ENCODE measurements at places on chromosomes 3 and 15. TPM values are rescaled to one million over a fixed set of nuclear protein-coding genes. Genes with fewer than 3 reads are reported as not detected.

TNFAIP8L3 gene
- total RNA-seq, result 27.2 TPM

ARIH2 gene
- 75.7 TPM for total RNA-seq

PPP1R14D gene
- total RNA-seq, result 4.8 TPM

TBC1D23 gene
- 37.7 TPM for total RNA-seq

TIPIN gene
- 6.4 TPM for total RNA-seq

CLDN18 gene
- not detected for total RNA-seq

ARPP21 gene
- not detected for total RNA-seq

PTX3 gene
- total RNA-seq, result 8.0 TPM

PP2D1 gene
- total RNA-seq, result not detected

AGBL1 gene
- total RNA-seq, result not detected

RARRES1 gene
- 5.9 TPM for total RNA-seq

DNA sequence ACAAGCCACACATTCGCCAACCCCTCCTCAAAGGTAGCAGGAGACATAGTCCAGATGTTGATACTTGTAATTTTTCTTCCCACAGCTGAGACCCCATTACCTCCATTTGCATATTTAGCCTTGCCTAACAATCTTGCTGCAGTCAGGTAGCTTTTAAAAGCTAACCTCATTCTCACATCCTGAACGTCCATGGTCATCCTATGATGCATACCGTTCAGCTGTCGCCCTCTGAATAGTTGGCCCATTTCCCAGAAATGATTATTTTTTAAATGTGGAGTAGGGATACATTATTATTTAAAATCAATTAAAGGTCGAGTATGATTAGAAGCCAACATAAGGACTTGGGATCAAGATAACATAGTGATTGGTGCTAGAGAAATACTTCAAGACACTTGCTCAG, 165.0 kb downstream of the MEX3B start:
- no peak for DNase-seq

GRCh38 chr3:31226346-31226745, 306.4 kb upstream of the STT3B start:
- DNase-seq, result no peak

DNA sequence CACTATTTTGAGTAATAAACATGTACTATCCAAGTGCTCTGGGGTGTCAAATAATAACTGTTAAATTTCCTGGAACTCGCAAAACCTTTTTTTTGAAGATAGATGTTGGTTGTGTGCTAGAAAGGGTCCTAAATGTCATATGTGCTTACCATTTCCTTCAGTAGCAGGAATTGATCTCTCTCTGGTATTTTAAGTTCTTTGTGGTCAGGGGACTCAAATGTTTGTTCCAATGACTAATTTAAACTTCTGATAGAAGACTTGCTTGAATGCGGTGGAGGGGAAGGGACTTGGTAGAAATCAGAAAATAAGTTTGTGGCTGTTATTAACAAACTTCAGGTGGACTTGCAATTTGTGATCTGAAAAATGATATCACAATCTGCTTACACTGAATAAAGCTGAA, 26.8 kb downstream of the ARIH2 start:
- no peak for DNase-seq

DNA sequence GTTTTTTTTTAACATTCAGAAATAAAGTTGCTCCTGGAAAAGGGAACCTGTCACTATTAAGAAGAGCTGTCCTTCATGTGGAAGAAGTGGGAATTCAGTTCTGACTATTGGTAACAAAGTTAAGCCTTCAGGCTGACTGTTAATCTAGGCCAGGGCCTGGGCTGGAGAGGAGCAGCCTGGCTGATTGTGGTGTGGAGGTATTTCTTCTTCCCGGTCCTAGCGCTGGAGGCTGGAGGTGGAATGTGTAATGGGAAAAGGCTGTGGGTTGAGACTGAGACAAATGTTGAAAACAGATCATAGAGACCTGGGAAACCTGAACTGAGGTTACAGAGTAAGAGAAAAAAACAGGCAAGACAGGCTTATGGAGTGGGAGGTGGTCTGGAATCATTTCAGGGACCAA, 23.8 kb upstream of the SH3BP5 start:
- no peak for DNase-seq

DNA sequence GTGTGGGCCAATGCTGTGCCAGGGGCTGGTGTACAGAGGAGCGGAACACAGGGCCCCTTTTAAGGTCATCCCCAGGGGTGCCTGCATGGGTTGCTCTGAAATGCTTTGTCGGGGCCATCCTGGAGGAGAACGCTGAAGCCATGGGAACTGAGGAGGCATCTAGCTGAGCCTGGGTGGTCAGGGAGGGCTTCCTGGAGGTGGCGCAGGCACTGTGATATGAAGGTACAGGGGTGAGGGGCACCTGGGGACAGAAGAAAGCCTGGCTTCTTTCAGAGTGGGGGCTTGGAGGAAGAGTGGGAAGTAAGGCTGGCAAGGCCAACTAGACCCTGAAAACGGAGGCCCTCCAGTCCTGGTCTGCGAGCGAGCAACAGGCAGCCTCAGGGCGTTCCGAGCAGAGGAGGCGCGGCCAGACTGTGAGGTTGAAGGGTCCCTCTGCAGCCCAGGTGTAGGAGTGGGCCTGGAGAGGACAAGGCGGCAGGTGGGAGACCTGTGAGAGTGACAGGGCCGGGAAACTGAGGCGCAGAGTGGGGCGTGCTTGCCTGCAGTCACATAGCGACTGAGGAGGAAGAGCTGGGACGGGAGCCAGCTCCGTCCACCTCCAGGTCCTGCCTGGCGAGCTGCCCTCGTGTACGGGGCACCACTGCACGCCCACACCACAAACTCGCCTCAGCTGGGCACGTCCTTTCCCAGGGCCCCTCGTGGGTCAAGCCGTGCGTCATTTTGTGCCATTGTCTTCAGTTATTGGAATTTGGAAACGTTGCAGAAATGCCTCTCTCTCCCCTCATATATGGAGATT, 4.1 kb downstream of the FBLN2 start:
- no peak for DNase-seq

DNA sequence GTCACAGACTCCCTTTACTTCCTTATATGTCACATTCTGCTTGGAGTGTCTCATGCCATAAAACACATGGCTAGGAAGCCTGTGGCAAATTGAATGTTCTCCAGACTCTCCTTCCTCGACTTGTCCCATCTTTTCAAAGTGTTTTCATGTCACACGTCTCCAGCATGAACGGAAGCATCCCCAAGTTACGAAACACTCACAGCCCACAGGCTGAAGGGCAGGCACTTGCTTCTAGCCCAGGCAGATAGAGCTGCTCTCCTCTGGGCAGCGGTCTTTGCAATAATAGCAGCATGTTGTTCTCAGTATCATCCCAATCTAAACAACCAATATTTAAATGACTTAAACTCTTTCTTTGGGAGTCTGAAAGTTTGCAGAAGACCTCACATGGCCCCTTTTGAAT, 85.3 kb upstream of the ADAMTS9 start:
- no peak for DNase-seq

DNA sequence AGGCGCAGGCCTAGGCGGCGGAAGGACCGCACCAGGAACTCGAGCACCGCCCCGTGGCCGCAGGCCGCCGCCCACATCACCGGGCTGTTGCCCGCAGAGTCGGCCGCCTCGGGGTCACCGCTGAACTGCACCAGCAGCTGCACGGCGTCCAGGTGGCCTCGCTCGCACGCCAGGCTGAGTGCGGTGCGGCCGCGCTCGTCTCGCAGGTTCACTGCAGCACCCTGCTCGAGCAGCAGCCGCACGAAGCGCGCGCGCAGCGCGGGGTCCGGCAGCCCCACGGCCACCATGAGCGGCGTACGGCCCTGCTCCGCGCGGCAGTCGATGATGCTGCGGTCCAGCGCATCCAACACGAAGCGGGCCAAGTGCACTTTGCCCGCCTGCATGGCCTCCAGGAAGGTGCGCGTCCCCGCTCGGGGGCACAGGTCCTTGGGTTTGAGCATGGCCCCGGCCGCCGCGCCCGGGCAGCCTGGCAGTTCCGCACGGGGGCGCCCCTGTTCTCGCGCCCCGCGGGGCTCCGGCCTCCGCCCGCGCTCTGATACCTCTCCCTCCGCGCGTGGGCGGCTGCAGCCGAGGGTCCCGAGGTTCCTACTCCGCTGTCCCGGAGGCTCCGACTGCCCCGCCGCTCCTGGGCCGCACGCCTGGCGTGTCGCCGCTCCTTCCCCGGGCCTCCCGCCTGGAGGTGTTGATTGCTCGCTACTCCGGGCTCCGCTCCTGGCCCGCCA, 556 bp downstream of the ANKRD63 start:
- no peak for DNase-seq

GRCh38 chr15:90839187-90840071, 29.0 kb upstream of the FURIN start:
- DNase-seq, result no peak

- no peak for DNase-seq
Measured at GRCh38 chr3:71724584-71725270, 475 bp downstream of the EIF4E3 start.

GRCh38 chr15:62821384-62822131, 221.0 kb upstream of the TPM1 start:
- no peak for DNase-seq

DNA sequence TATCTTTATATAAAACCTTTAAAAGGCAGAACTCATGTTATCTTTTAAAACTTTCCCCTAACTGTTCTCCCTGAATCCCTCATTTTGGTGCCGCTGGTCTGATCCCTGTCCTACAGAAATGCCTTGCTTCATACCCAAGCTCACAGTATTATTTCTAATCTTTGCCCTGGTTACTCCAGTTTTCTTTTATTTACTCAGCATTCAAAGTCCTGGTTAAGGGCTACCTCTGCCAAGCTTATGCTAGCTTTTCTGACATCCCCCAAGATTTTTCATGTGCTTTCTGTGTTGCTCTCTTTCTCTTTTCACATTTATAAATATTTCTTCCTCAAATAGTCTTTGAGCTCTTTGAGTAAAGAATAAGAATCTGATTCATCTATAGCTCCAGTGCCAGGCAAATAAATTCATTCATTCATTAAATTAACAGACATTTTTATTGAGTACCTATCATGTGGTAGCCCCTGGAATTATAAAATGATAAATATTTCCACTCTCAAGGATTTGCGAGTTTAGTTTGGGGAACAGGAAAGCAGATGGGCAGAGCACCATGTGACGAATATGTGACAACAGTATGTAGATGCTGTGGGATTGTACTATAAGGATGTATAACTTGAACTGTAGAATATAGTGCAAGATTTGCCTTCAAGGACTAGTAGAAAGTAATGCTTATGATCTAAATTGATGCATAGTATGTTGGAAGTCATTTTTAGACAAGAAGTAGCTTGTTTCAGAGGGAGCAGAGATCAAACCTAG, 247.5 kb downstream of the LPP start:
- DNase-seq, result no peak

- no peak for DNase-seq
Measured at GRCh38 chr15:100095541-100096247, 246.1 kb downstream of the ADAMTS17 start.

- DNase-seq, result no peak
Measured at GRCh38 chr3:72238010-72238691, 453.2 kb upstream of the PROK2 start.

GRCh38 chr3:176967522-176967921, 229.8 kb downstream of the TBL1XR1 start:
- DNase-seq, result no peak

GRCh38 chr3:49313896-49314688, 25.8 kb downstream of the USP4 start:
- no peak for DNase-seq

- no peak for DNase-seq
Measured at GRCh38 chr15:86439614-86440013, 359.9 kb downstream of the AGBL1 start.

- DNase-seq, result no peak
Measured at GRCh38 chr15:35020974-35021373, 32.9 kb upstream of the ZNF770 start.

DNA sequence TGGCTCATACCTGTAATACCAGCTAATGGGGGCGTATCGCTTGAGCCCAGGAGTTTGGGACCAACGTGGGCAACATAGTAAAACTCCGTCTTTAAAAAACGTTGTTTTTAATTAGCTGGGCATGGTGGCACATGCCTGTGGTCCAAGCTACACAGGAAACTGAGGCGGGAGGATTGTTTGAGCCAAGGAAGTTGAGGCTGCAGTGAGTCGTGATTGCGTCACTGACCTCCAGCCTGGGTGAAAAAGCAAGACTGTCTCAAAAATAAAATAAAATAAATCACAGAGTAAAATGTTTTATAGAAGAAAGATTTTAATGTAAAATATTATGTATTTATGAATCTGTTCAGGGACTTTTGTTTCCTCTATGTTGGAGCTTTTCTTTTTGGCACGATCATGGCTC, 15.3 kb upstream of the STRIT1 start:
- DNase-seq, result no peak

- no peak for DNase-seq
Measured at GRCh38 chr3:170974872-170975271, 51.6 kb downstream of the SLC2A2 start.

GRCh38 chr3:53495520-53496391, 1.3 kb downstream of the CACNA1D start:
- no peak for DNase-seq

DNA sequence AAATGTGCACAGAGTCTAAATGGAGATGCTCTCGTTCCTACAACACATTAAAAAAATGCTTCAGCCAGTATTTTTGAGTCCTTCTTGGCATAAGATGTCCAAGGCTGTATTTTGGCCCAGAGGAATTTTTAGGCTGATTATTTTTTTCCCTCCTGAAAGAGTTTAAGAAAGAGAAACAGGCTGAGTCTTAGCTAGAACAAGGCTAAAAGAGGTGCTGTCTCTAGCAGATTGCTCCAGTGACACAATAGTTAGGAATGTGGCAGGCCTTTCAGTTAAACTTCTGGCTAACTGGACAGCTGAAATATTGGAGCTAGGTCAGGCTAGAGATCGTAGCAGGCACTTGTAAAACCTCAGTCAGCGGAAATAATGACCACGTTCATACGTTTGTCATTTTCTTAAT, 271.4 kb upstream of the RARB start:
- no peak for DNase-seq

- no peak for DNase-seq
Measured at GRCh38 chr15:74403991-74404563, 29.7 kb downstream of the SEMA7A start.

DNA sequence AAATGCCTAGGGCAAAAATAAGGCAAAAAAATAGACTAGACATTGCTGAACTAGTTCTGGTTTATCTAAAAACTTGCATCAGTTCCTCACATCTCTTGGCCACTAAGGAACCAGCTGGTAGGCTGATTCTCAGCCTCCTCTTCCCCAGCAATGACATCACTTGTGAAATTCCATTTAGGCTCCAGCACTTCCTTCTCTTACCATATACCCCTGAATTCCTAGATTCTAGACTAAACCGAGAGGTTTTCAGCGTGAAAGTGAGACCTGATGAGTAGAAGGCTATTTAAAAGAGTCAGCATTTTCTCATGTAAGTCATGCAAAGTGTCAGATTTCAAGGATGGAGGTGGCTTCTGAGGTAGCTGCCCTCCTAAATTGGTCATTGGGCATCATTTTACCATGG, 247.1 kb upstream of the CDIN1 start:
- DNase-seq, result no peak

DNA sequence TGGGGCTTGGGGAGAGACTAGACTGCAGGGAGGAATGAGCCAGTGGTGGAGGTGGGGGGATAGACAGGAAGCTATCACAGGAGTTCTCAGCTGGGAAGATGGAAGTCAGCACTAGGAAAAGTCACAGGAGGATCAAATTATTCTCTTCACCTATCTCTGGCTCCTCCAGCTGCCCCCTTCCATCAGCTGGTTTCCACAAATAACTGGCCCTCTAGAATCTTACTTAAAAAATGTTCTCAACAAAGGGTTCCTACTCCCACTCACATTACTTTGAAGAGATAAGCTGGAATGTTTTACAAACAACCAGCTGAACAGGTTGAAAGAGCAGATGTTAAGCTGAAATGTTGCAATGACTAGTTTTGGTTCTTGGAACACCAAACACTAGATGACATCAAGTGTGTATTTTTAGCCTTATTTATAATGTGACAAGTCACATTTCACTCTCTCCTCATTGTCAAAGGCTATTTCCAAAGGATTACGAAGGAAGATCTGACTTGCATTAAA, 102.7 kb upstream of the AADACL2 start:
- no peak for DNase-seq

GRCh38 chr3:88013592-88013991, 45.2 kb downstream of the CGGBP1 start:
- DNase-seq, result no peak

Data from lower leg skin (tissue), 4 donors.